ENCODE measurements at places on chromosomes 1 and 21. TPM values are rescaled to one million over a fixed set of nuclear protein-coding genes. Genes with fewer than 3 reads are reported as not detected.

- no peaks in the 10 kb centered on the region for H3K36me3 ChIP-seq
- peak; percentile 11 for DNase-seq
- no peaks in the 10 kb centered on the region for H3K27me3 ChIP-seq
- H3K27ac ChIP-seq = no peak overlapping the region
These were observed 1030.9 kb downstream of the AMY1C start for GRCh38 chr1:104780470-104781078.

GRCh38 chr1:162497104-162497722 is 405 bp upstream of the UHMK1 start:
- no peaks in the 10 kb centered on the region for H3K27me3 ChIP-seq
- H3K27ac ChIP-seq = peak overlapping the region; percentile 95
- peaks cover 38% of the 10 kb centered on the region for H3K4me1 ChIP-seq

C1orf185 gene
- not detected for total RNA-seq

SPATA45 gene
- not detected for total RNA-seq

- H3K4me3 ChIP-seq = no peak overlapping the region
- H3K36me3 ChIP-seq = peaks cover 49% of the 10 kb centered on the region
- H3K27me3 ChIP-seq = no peaks in the 10 kb centered on the region
- H3K4me1 ChIP-seq = no peaks in the 10 kb centered on the region
These were observed 39.9 kb downstream of the ODF2L start for GRCh38 chr1:86356247-86356646.

DNA sequence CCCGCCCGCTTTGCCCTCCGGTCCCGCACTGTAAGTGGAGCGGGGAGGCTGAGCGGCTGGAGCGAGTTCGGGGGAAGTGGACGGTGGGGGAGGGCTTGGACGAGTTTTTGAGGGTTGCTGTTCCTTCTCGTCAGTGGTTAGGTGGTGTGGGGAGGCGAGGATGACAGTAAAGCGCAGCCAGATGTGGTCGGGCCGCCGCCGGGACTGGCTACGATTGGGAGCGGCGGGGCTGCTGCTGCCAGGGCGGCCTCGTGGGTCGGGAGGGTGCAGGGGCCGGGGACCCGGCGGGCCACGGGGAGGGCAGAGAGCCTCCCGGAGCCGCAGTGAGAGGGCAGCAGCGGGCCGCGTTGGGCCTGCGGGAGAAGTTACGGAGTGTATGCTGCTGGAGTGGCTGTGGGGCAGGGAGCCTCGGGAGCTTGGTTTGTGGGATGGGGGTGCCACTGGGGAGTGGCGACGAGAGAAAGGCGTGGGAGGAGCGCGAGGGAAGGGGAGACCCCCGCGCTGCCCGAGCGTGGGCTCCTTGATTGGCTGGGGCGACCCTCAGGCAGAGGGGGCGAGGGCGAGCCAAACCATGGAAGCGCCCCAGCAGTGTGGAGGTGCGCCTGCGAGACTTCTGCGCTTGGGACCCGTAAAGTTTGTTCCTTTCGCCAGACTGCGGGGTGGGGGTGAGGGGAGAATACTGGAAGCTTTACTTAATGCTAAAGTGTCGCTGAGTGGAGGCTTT is 2.1 kb downstream of the ADGRL2 start:
- peaks cover 2% of the 10 kb centered on the region for H3K4me1 ChIP-seq
- H3K4me3 ChIP-seq = no peak overlapping the region
- peak; percentile 12 for DNase-seq
- H3K27ac ChIP-seq = no peak overlapping the region

GRCh38 chr1:48222501-48223242 is at the start of gene SLC5A9:
SLC5A9 (plus strand) TSS chr1:48222716; CDS start chr1:48222737, 21 bp downstream.
- H3K27me3 ChIP-seq = no peaks in the 10 kb centered on the region
- no peaks in the 10 kb centered on the region for H3K36me3 ChIP-seq
- DNase-seq = no peak
- no peak within 1 kb of the TSS for H3K4me3 ChIP-seq

DNA sequence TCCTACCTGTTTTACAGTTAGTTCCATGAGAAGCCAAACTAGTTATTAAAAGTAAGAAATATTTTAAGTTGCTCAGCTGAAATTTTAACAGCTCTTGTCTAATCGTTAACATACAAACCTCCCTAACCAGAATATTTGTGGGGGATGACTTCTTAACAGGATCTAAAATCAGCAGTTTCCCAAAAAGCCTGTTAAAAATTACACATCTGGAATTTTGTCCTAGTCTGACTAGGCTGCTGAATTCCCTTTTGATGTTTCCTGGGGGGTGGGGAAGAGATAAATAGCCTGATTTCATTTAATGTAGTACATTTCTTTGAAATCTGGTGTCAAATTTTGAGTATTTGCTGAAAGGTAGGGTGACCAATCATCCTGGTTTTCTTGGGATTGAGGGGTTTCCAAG is 78.8 kb upstream of the ARHGAP29 start:
- H3K27ac ChIP-seq = no peak overlapping the region
- H3K36me3 ChIP-seq = no peaks in the 10 kb centered on the region
- no peaks in the 10 kb centered on the region for H3K4me1 ChIP-seq
- peaks cover 3% of the 10 kb centered on the region for H3K27me3 ChIP-seq

- DNase-seq = no peak
- H3K27me3 ChIP-seq = peaks cover 16% of the 10 kb centered on the region
- H3K36me3 ChIP-seq = no peaks in the 10 kb centered on the region
- no peaks in the 10 kb centered on the region for H3K4me1 ChIP-seq
These were observed 192.8 kb upstream of the C8B start for GRCh38 chr1:57158604-57158998.

DNA sequence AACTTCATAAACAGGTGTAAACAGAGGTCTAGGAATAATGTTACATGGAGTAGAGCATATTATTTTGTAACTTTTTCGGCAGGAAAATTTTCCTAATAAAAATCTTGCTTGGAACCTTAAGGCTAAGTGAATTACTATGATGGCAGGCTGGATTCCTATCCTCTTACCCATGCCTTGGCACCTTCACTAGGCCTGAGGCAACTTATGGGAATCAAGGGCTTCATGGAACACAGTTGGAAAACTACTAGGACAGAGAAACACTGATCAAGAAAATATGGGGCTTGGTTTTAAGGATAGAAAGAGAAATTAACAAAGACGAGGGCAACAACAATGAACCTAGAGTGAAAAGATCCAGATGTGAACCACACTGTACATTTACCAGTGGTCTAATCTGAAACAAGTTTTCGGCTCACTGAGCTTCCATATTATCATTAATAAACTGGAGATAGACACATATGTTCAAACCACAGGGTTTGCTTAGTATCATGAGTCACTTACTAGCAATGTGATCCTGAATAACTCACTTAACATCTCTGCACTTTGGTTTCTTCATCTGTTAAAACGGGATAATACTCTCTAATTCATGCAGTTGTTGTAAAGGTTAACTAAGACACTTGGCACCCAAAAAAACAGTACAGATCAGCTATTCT is 68.5 kb downstream of the GPATCH2 start:
- H3K36me3 ChIP-seq = peaks cover 5% of the 10 kb centered on the region
- H3K4me3 ChIP-seq = no peak overlapping the region
- H3K4me1 ChIP-seq = no peaks in the 10 kb centered on the region

GRCh38 chr1:97137862-97138514 is 416.4 kb downstream of the PTBP2 start:
- H3K27me3 ChIP-seq = no peaks in the 10 kb centered on the region
- no peak overlapping the region for H3K27ac ChIP-seq
- H3K4me1 ChIP-seq = no peaks in the 10 kb centered on the region
- DNase-seq = peak; percentile 18
- no peaks in the 10 kb centered on the region for H3K36me3 ChIP-seq

ADAM30 gene
- total RNA-seq = not detected

DNA sequence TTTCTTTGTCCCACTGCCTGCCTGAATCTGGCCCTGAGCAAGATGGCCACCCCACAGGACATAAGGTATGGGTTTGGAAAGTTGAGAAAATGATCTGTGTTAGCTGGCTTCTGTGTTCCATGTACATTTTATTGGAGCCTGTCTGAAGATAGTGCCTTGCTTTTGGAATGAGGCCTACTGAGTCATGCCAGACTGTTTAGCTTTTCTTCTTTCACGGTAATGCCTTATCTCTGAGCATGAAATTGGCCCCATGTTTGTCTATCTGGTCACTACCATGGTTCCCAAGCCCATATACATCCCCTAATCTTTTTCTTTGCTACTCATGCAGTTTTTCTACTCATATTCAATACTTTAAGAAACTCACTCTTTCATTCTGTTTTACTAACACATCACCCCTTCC is 85.1 kb upstream of the LMO4 start:
- H3K4me1 ChIP-seq = no peaks in the 10 kb centered on the region
- no peak overlapping the region for H3K4me3 ChIP-seq
- DNase-seq = no peak

DNA sequence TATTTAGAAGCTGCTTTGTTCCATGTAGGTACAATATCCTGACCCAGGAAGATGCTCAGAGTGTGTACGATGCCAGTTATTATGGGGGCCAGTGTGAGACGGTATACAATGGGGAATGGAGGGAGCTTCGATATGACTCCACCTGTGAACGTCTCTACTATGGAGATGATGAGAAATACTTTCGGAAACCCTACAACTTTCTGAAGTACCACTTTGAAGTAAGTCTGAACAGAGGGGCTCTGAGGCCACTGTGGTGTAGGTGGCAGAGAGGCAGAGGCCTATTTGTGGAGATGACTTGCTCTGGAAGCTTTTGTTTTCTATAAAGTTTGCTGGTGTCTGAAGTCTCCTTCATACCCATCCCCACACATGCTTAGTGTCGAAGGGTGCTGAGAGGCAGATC is 26.8 kb downstream of the C8A start:
- no peak overlapping the region for H3K27ac ChIP-seq
- H3K4me3 ChIP-seq = no peak overlapping the region
- H3K36me3 ChIP-seq = no peaks in the 10 kb centered on the region
- peaks cover 3% of the 10 kb centered on the region for H3K27me3 ChIP-seq

DNA sequence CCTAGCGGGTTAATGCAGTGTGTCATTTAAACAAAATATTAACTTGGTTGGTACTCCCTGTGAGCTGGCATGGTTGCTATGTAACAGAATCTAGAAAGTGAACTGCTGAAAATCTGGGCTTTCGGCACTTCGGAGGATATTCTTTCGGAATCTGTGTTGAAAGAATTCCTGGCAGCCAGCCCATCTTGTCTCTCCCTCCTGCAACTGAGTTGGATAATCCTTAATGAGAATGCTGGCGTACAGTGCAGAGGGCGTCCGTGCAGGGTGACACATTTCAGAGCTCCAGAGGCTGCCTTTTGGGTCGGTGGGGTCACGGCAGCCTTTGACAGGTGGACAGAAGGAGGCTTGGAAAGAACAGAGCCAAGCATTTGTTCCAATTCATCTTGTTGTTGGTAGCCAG is 3.7 kb downstream of the KAZN start:
- no peak overlapping the region for H3K4me3 ChIP-seq
- H3K27me3 ChIP-seq = peaks cover 34% of the 10 kb centered on the region

- H3K27ac ChIP-seq = no peak overlapping the region
- H3K4me1 ChIP-seq = no peaks in the 10 kb centered on the region
- DNase-seq = no peak
- H3K4me3 ChIP-seq = no peak overlapping the region
- peaks cover 5% of the 10 kb centered on the region for H3K27me3 ChIP-seq
These were observed 312.9 kb downstream of the RRAGC start for GRCh38 chr1:38546636-38547035.

DNA sequence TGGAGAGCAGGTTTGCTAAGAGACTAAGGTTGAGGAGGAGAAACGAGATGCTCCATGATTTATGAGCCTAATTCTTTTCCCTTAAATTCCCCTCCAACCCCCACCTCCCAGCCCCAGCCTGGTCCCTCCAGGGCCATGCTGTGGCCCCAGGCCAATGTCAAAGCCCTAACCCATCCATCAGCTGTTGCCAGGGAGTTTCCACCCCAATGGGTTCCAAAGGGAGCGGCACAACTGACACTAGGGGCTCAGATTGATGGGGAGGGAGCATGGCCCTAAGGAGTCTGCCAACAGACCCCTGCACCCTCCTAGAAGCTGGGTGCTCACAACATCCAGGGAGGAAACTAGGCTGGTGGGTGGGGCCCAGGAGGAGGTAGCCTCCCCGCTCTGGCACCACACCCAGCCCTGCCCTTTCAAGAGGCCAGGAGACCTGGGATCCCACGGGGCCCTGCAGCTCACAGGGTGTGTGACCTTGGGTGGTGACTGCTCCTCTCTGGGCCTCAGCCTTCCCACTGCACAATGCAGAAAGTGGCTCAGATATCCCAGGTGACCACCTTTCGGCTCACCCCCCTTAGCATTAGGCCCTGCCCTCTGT is 12.9 kb downstream of the AHDC1 start:
- no peaks in the 10 kb centered on the region for H3K4me1 ChIP-seq
- H3K27me3 ChIP-seq = no peaks in the 10 kb centered on the region
- no peak for DNase-seq
- no peak overlapping the region for H3K27ac ChIP-seq
- H3K4me3 ChIP-seq = no peak overlapping the region

GRCh38 chr1:201418461-201418860 is 3.1 kb downstream of the TNNI1 start:
- H3K36me3 ChIP-seq = no peaks in the 10 kb centered on the region
- no peaks in the 10 kb centered on the region for H3K4me1 ChIP-seq
- H3K4me3 ChIP-seq = no peak overlapping the region
- no peaks in the 10 kb centered on the region for H3K27me3 ChIP-seq

DNA sequence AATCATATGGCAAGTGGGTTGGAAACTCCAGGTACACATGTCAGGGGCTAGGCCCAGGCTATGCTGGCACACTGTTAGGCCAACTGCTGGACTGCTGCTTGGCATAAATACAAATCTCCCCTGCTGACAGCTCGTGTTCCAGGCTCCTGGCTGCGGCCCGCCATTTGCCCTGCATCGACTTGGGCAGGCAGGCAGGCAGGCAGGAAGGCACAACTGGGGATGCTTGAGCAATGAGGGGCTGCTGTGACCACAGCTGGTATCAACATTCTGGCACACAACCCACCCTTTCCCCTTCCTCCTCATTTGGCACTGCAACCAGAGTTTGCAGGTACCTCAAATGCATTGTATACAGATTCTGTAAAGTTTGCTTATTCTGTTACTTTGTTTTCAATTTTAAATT is 53.2 kb downstream of the SAMSN1 start:
- no peak overlapping the region for H3K4me3 ChIP-seq
- DNase-seq = no peak
- peaks cover 64% of the 10 kb centered on the region for H3K36me3 ChIP-seq
- H3K27me3 ChIP-seq = no peaks in the 10 kb centered on the region

DNA sequence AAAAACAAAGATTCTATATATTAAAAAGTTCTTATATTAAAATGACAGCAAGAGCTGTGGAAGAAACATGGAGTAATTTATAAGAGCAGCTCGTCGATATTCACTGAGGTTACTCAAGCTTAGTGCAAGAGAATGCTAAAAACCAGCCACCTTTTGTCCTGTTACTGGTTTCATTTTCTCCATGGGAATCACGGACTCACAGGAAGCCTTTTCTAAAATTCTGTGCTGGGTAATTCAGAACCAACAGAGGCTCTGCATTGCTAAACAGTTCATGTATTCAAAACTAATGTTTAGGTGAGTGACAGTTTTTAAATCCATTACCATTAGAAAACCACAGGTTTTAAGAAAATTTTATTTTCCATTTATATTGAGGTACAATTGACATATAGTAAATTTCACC is 147.8 kb upstream of the MAP1LC3C start:
- no peak overlapping the region for H3K4me3 ChIP-seq
- H3K27me3 ChIP-seq = no peaks in the 10 kb centered on the region
- no peak overlapping the region for H3K27ac ChIP-seq
- DNase-seq = no peak

- no peaks in the 10 kb centered on the region for H3K36me3 ChIP-seq
- H3K4me3 ChIP-seq = no peak overlapping the region
- H3K27ac ChIP-seq = no peak overlapping the region
- H3K27me3 ChIP-seq = no peaks in the 10 kb centered on the region
- no peak for DNase-seq
These were observed 498.7 kb downstream of the SMYD3 start for GRCh38 chr1:246008363-246008831.

GRCh38 chr1:20083178-20083944 is 13.4 kb downstream of the PLA2G5 start:
- peaks cover 11% of the 10 kb centered on the region for H3K27me3 ChIP-seq
- H3K4me1 ChIP-seq = peaks cover 5% of the 10 kb centered on the region
- H3K27ac ChIP-seq = no peak overlapping the region
- H3K36me3 ChIP-seq = no peaks in the 10 kb centered on the region

ANKRD45 gene
- 0.11 TPM for total RNA-seq

Measured in activated CD4-positive, alpha-beta T cell treated with anti-CD3 and anti-CD28 coated beads for 36 hours (primary cell).